ENCODE measurements at places on chromosomes 6 and 20. TPM values are rescaled to one million over a fixed set of nuclear protein-coding genes. Genes with fewer than 3 reads are reported as not detected.

CMTR1 gene
- 22.9 TPM for total RNA-seq

ADGRF5 gene
- 0.48 TPM for total RNA-seq

LTB gene
- total RNA-seq = not detected

MCHR2 gene
- total RNA-seq = not detected

ASIP gene
- total RNA-seq = not detected

SLC22A3 gene
- 8.0 TPM for total RNA-seq

ZSCAN9 gene
- total RNA-seq = 8.7 TPM

GSTA3 gene
- not detected for total RNA-seq

RWDD1 gene
- total RNA-seq = 19.4 TPM

RCAN2 gene
- total RNA-seq = not detected

DNMT3B gene
- 1.9 TPM for total RNA-seq

FOXA2 gene
- 4.8 TPM for total RNA-seq

IMPG1 gene
- not detected for total RNA-seq

NNAT gene
- total RNA-seq = not detected

STAU1 gene
- 48.0 TPM for total RNA-seq

POU5F1 gene
- total RNA-seq = 1.2 TPM

ID4 gene
- 1.2 TPM for total RNA-seq

GABRR1 gene
- not detected for total RNA-seq

SULF2 gene
- total RNA-seq = 210 TPM

HSPA1B gene
- total RNA-seq = 268 TPM

ZBTB12 gene
- total RNA-seq = 3.0 TPM

RSPO4 gene
- total RNA-seq = not detected

KHDRBS2 gene
- not detected for total RNA-seq

MLN gene
- total RNA-seq = not detected

OR2H2 gene
- total RNA-seq = 0.24 TPM

TNFRSF21 gene
- total RNA-seq = 72.3 TPM

MCCD1 gene
- not detected for total RNA-seq

TTBK1 gene
- not detected for total RNA-seq

TSPO2 gene
- total RNA-seq = not detected

PPP1R3D gene
- 10.6 TPM for total RNA-seq

ANGPT4 gene
- total RNA-seq = not detected

OXT gene
- not detected for total RNA-seq

SEL1L2 gene
- total RNA-seq = not detected

UBD gene
- total RNA-seq = not detected

NEU1 gene
- 75.4 TPM for total RNA-seq

TENT5A gene
- 5.5 TPM for total RNA-seq

SAPCD1 gene
- not detected for total RNA-seq

CLIC1 gene
- 454 TPM for total RNA-seq

CDSN gene
- not detected for total RNA-seq

LAMP5 gene
- not detected for total RNA-seq

PBOV1 gene
- not detected for total RNA-seq

MUC21 gene
- under 0.01 TPM for total RNA-seq

ZNF831 gene
- not detected for total RNA-seq

TFAP2C gene
- 1.7 TPM for total RNA-seq

ADGB gene
- total RNA-seq = not detected

IL17F gene
- total RNA-seq = not detected

OR2J2 gene
- total RNA-seq = not detected

HLA-DMB gene
- 0.96 TPM for total RNA-seq
